Activated CD4-positive, alpha-beta T cell treated with anti-CD3 and anti-CD28 coated beads, Interleukin-2, amount 10 ng/mL, durations not matched to agents 7 days and 5 days (primary cell): ENCODE measurements at places on chromosomes 12 and 14. TPM values are rescaled to one million over a fixed set of nuclear protein-coding genes. Genes with fewer than 3 reads are reported as not detected.

DNA sequence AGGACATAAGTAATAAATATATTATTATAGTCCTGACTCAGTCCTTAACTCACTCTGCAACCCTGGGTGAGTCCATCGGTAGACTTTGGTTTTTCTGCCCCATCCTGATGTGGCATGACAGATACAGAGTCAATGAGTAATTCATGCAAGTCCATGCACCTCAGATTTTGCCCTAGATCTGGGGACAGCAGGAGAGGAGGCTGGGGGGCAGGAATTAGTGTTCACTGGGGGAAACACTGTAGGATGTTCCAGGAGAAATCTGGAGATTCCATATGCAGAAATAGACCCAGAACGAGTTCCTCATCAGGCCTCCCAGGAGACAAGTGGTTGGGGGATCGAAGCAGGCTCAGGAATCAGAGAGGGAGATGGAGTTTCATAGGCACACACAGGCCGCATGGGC, 150.8 kb downstream of the DICER1 start:
- DNase-seq, result no peak

DNA sequence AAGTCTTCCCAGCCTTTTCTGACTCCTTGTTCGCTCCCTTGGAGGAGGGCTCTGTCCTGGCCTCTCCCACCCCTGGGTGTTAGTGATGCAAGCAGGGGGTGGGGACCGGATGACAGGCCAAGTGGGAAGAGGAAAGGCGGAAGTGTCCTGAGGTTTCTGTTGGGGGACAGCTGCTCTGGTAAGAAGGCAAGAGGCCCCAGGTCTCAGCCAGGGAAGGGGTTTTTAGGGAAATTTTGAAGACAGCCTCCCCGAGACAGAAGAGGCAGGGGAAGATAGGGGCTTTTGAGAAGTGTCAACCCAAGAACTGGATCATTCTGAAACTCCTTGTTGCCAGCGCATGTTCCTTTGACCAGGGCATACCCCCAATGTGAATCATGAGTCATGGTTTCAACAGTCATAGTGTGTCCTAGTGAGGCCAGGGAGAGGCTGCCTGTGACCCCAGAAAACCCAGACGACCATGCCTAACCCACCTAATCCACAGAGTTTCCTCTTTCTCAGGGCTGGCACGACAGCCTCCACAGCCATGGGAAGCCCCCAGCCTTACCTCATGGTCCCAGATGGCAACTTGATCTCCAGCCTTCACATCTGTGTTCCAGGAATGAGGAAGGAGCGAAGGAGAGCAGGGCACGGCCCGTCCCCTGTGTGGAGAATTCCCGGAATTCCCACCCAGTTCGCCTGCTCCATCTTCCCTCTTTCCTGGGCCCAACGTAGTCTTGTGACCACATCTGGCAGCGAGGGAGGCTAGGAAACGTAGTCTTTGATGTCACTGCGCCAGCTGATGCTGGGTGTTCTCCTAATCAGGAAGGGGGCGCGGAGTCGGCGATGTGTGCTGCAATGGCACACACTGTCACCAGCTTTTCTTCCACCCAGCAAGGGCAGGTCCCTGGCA, 4.9 kb upstream of the GPR132 start:
- DNase-seq, result no peak

KRT79 gene
- total RNA-seq, result not detected

SLC25A21 gene
- total RNA-seq, result not detected

DNA sequence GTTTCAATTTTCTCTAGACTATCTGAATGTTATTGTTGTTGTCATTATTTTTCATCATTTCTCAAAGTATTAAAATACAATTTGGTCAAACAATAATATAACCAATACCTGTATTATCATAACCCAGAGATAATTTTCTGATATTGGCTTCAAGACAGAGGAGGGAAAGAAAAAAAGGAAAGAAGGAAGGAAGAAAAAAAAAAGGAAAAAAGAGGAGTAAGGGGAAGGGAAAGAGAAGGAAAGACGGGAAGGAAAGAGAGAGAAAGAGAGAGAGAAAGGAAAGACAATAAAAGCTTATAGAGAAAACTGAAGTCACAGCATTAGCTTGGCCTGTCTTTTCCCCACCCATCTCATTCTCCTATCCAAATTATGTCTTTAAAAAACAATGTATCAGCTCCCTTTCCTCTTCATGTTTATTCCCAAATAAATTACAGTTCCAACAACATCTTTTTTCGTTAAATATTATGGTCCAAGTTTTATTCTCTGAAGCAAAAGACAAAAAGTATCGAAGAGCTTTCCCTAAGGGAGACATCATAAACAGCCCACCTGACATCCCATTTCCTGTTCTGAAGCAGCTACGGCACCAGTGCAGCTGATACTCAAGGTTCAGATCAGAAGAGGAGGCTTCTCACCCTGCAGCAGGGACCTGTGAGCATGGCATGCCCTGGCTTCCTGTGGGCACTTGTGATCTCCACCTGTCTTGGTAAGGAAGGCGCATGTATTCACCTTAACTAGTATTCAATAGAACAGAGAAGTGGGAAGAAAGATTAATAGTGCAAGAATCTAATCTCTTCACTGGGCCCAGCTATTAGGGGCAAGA, 308.3 kb downstream of the DAD1 start:
- no peak for DNase-seq

DNA sequence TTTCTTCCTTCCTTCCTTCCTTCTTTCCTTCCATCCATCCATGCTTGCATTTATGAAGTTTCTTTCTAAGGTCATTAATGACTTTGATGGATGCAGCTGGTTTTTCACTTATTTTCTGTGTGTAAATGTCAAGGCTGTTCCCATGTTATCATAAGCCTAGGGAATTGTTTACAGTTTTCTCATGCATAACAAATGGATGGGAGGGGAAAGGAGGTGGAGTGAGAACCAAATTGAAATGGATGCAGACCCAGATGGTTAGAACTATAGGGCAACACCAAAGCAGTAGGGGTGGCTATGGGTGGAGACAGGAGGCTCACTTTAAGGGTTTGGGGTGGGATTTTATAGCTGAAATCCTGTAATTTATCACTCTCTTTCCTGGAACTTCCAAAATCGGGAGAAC, 146.2 kb downstream of the TPH2 start:
- DNase-seq, result no peak

STON2 gene
- 0.72 TPM for total RNA-seq
